ENCODE measurements at places on chromosomes 12 and 14.

GRCh38 chr12:132491761-132492378, 1.9 kb downstream of the FBRSL1 start:
- DNase-seq = no peak

GRCh38 chr12:56315249-56315621, 553 bp downstream of the CNPY2 start:
- no peak for DNase-seq

DNA sequence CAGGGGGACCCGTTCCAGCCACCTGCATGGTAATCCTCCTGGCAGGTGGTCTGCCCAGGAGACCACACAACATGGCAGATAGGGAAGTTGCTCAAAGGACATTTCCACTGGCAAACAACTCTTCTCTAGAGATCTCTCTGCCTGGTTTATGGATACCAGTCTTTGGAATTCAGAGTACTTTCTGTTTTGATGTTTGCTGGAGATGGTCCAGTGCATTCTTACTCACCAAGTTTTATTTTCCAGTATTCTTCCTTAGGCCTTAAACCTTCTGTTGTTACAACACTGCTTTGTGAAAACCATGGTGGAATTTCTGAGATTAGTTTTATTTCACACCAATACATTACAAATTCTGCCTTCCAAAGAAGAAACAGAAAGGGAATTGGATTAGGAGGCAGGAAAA, 428.3 kb downstream of the FUT8 start:
- DNase-seq = no peak

DNA sequence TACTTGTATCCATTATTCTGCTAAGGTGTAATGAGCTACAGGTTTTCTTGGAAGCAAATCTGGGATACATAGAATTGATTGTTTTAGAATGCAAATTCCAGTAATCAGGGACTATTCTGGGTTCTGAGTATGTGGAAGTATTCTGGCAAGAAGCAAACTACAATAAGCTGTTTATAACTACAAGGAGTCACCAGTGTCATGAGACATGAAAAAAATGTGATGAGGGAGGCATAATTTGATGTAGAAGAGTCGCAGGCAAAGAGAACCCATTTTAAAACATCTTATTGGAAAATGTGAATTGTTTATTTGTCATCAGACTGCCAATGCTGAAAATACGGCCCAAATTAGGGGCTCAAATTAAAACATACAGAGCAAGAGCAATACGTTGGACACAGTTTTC, 321.8 kb upstream of the E2F7 start:
- no peak for DNase-seq

DNA sequence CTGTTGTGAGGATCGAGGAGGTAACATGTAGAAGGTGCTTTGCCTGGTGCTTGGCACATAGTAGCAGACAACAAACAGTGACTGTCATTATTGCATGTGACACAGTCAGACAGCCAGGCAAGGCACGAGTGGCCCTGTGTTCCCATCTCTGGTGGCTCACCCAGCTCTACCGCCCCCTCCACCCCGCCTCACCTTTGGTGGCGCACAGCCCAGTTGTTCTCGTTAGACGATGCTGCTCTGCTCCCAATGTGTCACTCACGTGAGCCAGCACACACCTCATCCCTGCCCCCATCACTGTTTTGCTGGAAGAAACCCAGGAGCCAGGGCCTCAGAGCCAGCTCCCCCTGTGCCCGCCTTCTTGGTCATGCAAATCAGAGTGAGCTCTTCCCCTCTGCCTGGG, 113.3 kb downstream of the CALM1 start:
- DNase-seq = no peak

- no peak for DNase-seq
Measured at GRCh38 chr12:22051114-22051698, 5.2 kb downstream of the CMAS start.

DNA sequence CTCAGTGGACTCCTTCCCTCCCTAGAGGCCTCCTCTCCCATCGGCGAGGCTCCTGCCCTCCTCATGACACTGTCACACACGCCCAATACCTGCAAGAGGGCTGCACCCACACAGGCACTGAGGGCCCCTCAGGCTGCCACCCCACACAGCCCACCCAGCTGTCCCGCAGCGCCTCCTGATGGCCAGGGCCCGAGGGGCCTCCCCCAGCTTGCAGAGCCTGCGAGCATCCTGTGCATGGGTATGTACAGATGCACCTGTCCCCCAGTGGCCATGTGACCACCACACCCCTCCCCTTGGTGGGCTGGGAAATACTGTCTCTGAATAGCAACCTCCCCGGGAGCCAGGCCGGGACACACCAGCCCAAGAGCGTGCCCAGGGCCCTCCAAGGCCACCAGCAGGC, 19.0 kb upstream of the NUDT14 start:
- DNase-seq = no peak

- no peak for DNase-seq
Measured at GRCh38 chr12:30732954-30733637, 21.7 kb downstream of the CAPRIN2 start.

GRCh38 chr12:1463073-1463905, 131.1 kb downstream of the FBXL14 start:
- no peak for DNase-seq

GRCh38 chr12:112677050-112677765, 114.3 kb upstream of the RPH3A start:
- DNase-seq = no peak

DNA sequence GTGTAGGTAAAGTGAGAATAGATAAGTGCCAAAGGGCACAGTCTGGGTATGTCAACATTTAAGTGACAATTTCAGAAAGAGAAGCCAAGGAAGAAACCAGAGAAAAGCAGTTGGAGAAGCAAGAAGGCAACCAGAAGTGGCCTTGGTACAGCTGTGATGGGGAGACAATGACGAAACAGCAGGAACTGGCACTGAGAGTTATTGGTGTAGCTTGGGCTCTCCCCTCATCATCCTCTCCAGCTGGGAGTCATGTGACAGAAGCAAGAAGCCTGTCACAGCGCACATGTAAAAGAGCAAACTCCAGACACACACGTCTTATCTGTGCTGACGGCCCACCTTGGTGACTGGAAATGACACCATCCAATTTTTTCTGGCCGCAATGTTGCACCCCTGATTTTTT, 203.3 kb upstream of the NUDT4 start:
- no peak for DNase-seq

DNA sequence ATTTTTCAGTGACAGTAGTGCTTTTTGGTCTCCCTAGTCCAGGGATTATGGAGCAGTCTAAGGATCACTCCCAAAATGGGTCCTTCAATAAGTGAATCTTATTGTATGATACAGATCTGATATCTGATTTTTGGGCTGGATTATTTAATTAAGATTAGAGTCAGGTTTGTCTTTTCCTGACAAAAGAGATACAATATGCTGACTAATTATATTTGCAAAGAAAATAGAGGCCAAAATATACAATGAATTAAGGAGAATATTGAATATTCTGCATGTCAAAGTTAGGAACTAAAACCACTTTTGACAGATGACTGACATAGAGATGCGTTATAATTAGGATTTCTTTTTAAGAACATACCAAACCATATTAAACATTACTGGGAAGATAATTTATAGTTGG, 175.2 kb downstream of the FOXG1 start:
- no peak for DNase-seq

DNA sequence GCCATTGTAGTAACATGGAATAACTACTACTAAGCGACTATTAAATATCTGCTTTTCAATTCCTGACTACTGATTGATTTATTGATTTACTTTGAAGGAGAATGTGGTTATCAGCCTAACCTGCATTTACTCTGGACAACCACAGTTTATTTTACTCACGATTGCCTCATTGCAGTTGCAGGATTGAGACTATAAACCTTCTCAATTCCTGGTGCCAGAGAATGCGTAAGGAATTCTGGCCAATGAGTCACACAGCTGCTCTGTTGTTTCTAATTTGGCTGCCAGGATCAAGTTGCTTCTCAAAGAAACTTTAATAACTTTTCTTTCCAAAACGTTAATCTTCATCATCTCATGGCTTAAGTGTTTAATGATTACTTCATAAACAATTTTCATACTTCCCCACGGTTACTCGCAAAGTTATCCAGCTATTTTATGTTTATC, 13.1 kb upstream of the TMTC1 start:
- DNase-seq = no peak

DNA sequence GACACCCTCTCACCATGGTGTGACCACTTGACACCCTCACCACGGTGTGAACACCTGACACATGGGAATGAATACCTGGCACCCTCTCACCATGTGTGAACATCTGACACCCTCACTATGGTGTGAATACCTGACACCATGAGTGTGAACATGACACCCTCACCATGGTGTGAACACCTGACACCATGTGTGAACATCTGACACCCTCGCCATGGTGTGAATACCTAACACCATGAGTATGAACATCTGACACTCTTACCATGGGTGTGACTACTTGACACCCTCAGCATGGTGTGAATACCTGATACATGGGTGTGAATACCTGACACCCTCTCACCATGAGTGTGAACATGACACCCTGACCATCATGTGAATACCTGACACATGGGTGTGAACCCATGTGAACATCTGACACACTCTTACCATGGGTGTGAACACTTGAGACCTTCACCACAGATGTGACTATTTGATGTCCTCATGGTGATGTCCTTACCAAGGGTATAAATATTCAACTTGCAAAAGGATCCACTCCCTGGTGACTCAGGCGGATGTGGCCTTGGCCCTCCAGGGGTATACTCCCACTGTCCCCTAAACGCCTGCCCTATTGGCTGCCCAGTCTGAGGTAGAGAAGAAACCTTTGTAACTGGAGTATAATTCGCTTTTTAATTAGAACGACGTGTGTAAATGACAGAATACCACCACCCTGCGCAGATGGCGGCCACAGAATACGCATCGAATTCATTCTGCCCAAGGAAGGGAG, 29.1 kb downstream of the RFLNA start:
- no peak for DNase-seq

- DNase-seq = no peak
Measured at GRCh38 chr12:27946421-27946820, 26.1 kb downstream of the PTHLH start.

DNA sequence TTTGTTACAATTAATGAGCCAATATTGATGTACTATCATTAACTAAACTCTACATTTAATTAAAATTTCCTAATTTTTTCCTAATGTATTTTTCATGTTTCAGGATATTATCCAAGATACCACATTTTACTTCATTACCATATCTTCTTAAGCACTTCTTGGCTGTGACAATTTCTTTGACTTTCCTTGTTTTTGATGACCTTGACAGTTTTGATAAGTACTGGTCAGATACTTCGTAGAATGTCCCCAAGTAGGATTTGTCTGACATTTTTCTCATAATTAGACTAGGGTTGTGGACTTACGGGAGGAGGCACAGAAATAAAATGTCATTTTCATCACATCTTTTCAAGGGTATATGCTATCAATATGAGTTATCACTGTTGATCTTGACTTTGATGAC, 700.9 kb downstream of the BCL11B start:
- no peak for DNase-seq

DNA sequence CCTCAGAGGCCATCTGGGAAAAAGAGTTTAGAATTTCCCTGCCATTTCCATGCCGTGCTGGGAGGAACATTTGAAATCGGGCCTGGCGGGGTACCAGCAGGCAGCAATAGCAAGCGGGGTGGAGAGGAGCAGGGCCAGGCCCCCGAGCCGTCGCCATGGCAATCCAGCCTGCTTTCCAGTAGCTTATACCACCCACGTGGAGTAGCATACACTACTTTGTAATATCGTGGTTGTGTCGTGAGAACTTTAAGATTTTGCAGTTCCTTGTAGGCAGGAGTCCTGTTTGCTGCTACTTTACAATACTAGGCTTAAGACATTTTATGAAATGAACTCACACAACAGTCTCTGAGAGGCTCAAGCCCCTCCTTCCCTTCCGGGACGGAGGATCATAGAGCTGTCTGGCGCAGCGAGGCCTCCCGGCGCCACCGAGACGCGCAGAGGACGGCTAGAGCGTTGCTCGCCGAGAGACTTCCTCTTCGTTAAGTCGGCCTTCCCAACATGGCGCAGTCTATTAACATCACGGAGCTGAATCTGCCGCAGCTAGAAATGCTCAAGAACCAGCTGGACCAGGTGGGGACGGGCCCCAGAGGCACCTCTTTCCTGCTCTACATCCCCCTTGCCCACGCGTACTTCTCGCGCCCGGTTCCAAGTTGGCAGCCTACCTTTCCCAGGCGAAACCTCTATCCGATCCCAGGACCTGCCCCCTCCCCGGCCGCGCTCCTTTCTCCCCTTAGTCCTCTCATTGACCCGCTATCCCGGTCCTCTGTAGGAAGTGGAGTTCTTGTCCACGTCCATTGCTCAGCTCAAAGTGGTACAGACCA, at the start of gene PFDN5:
TSS of gene PFDN5 (plus strand) at position 473 of the 821 bp plus-strand sequence. CDS start at position 499, 26 bp downstream.
- DNase-seq = peak; percentile 89

DNA sequence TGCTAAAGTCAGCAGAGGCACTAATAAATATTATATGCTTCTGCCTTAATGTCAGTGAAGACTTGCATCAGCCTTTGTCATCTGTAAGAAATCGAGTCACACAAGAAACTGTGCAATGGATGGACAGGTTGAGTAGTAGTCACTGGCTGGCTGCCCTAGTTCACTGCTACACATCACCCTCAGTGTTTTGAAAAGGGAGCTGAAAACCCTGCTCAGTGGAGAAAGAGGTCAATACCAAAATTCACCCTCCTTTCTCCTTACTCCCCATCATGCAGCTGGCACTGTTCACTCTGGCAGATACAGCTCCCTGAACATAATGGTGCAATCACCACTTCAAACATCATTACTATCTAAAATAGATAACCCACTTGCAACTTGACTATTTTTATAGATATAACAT, 6.6 kb downstream of the ANKS1B start:
- no peak for DNase-seq

- DNase-seq = no peak
Measured at GRCh38 chr14:45680531-45680930, 427.5 kb upstream of the MIS18BP1 start.

- peak; percentile 19 for DNase-seq
Measured at GRCh38 chr12:132433641-132434395, 56.1 kb upstream of the FBRSL1 start.

DNA sequence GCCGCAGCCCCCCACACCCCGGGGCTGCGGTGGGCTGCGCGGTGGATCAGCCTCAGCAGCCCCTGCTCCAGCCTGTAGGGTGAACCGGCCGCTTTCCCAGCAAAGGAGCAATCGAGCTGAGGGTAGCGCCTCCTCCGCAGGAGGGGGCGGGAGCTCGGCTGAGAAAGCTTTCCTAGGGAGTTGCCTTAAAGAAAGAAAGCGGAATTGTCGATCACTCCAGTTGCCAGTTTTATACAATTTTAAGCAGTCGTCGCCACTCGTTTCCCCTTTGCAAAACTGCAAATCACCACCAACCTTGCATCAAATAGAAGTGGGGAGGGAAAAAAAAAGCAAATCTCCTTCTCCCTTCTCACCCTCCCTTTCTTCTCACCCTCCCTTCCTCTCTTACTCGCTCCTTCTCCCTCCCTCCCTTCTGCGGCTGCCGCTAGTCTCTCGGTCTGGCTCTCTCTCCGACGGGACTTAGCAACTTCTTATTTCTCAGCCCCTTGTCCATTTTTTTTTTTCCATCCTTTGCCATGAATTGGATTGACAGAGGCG, at the start of gene PDE3A:
TSS of gene PDE3A (plus strand) at position 424 of the 537 bp plus-strand sequence. CDS start 748 bp downstream, outside the sequence.
- DNase-seq = peak; percentile 42

- DNase-seq = no peak
Measured at GRCh38 chr12:116773276-116773731, 35.2 kb downstream of the RNFT2 start.
